ENCODE measurements at places on chromosomes 7 and 10.

DNA sequence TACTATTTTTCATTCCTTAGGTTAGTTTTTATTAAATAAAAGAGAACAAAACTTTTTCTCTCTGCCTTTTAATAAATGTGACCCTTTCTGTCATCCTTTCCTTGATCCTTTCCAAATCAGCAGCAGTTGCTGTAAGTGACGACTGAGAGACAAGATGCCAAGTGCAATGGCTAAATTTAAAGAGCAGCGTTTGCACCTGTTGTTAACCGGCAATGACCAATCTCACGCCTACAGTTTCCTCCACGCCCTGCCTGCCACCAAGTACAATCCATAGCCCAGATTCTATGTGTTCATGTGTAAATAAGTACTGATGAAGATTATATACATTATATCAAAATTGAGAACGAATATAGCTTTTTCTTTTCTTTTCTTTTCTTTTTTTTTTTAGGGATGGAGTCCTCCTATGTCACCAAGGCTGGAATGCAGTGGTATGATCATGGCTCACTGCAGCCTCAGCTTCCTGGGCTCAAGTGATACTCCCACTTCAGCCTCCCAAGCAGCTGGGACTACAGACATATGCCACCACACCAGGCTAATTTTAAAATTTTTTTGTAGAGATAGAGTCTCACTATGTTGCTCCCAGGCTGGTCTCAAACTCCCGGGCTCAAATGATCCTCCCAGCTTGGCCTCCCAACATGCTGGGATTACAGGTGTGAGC, 6.5 kb upstream of the MCU start:
- DNase-seq = no peak

DNA sequence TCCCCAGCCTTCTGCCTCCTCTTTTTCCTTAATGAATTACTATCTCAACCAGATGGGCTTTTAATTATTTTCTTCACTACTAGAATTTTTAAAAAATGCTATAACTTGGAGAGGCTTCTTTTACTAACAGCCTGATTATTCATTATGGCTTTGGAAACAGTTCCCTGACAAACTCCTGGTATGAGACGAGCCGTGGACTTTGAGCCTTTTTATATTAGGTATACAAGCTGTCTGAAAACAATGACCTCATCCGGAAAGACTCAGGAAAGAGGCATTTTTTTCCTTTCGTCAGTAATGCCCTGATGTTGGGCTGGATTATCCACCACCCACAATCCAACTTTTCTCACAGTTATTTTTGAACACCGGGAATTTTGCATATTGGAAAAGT, 26.7 kb upstream of the ABLIM1 start:
- no peak for DNase-seq

DNA sequence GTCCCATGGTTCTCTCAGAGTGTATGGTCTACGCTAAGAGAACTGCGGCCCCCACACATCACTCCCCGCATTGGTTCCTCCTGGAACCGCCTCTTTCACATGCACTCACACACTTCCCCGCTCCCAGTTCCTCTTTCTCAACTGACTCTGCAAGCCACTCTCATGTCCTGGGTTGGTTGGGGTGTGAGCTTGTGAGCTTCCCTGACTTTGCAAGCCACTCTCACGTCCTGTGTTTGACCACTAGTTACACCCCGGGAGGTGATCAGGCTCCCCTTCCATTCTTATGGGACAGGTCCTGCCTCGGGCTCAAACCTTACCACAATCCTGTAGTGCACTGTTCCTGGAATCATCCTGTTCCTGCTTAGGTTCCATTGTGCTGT, 105.0 kb downstream of the TRIM24 start:
- DNase-seq = no peak

GRCh38 chr7:22831602-22832305, 9.1 kb upstream of the TOMM7 start:
- no peak for DNase-seq
